ENCODE measurements at places on chromosomes 12 and 14. TPM values are rescaled to one million over a fixed set of nuclear protein-coding genes. Genes with fewer than 3 reads are reported as not detected.

Gene EXOC3L4
- total RNA-seq, result not detected

Gene FGF6
- not detected for total RNA-seq

Gene CIROP
- not detected for total RNA-seq

Gene FGF23
- total RNA-seq, result not detected

Gene CMA1
- not detected for total RNA-seq

Gene SLC5A8
- total RNA-seq, result not detected

Gene PLA2G1B
- total RNA-seq, result not detected

Gene PPFIA2
- total RNA-seq, result not detected

Gene TBC1D30
- 0.24 TPM for total RNA-seq

Gene PMEL
- not detected for total RNA-seq

Gene DIO3
- total RNA-seq, result not detected

Gene FZD10
- not detected for total RNA-seq

Gene SLC6A15
- total RNA-seq, result not detected

Gene BEGAIN
- total RNA-seq, result 1.2 TPM

Gene ERP29
- 197 TPM for total RNA-seq

Gene LGR5
- not detected for total RNA-seq

Gene SAMD15
- total RNA-seq, result 0.23 TPM

Gene TMTC1
- total RNA-seq, result not detected

Gene PSMA6
- total RNA-seq, result 178 TPM

Gene LGMN
- 7.3 TPM for total RNA-seq

Gene MORN3
- 4.7 TPM for total RNA-seq

Gene STAC3
- 4.7 TPM for total RNA-seq

Gene TTC8
- 1.9 TPM for total RNA-seq

Gene GRIP1
- total RNA-seq, result 0.86 TPM

Gene LRRC10
- not detected for total RNA-seq

Gene VDR
- total RNA-seq, result 13.0 TPM

Gene JKAMP
- 29.6 TPM for total RNA-seq

Gene FBXO21
- 25.6 TPM for total RNA-seq

Gene OR6C76
- not detected for total RNA-seq

Gene WDR89
- total RNA-seq, result 21.3 TPM

Gene HRK
- total RNA-seq, result not detected

Gene PPP4R4
- 3.0 TPM for total RNA-seq

Gene KLHL33
- 0.19 TPM for total RNA-seq

Gene ALKBH2
- 12.8 TPM for total RNA-seq

Gene EML5
- 1.9 TPM for total RNA-seq

Gene KLHDC1
- 5.1 TPM for total RNA-seq

Gene SERPINA1
- 0.14 TPM for total RNA-seq

Gene TAPBPL
- 52.7 TPM for total RNA-seq

Gene OVCH1
- total RNA-seq, result not detected

Gene HOTAIR
- not detected for total RNA-seq

Gene SERPINA10
- not detected for total RNA-seq

Gene POC1B
- 39.2 TPM for total RNA-seq
